Activated CD4-positive, alpha-beta memory T cell treated with anti-CD3 and anti-CD28 coated beads, Interleukin-2, amount 10 ng/mL, durations not matched to agents 7 days and 5 days (primary cell): ENCODE measurements at places on chromosomes 12 and 14. TPM values are rescaled to one million over a fixed set of nuclear protein-coding genes. Genes with fewer than 3 reads are reported as not detected.

DPPA3 gene
- total RNA-seq: not detected

PAPLN gene
- 1.4 TPM for total RNA-seq

DNA sequence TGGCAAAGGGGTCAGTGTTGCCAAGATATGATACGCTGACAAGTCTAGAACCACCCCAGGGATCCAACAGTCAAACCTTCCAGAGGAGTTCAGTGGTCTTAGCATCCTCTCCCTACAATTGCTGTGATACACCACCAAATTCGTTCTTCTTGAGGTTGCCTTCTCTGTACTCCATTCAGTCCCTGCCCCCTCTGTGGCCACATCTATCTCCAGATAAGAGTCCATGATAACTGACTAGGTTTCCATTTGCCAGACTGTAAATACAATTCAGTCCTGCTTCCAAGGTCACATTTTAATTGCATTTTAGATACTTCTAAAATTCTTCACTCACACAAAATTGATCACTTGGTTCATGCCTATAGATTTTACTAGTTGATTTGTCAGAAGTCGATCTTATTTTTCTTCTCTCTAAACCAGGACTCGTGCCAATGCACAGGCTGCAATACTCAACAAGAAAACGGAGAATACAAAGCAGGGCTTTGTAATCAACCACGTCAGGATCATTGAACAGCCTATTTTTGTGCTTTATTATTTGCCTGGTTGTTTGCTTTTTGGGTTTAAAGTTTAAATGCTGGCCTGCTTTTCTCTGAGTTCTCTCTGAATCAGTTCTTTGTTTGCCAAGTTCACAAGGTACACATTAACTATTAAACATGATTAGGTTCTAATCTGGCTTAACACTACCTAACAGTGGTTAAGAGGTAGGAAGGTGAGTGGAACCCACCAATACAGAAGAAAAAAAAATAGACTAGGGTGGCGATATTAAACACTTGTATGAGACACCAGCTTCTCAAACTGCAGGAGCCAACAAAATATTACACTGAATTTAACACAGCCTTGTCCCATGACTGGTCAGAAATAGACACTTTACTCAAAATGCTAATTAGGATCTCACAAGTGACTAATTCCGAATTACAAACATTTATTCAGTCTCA, 5.3 kb upstream of the TSPAN8 start:
- DNase-seq: no peak

DNA sequence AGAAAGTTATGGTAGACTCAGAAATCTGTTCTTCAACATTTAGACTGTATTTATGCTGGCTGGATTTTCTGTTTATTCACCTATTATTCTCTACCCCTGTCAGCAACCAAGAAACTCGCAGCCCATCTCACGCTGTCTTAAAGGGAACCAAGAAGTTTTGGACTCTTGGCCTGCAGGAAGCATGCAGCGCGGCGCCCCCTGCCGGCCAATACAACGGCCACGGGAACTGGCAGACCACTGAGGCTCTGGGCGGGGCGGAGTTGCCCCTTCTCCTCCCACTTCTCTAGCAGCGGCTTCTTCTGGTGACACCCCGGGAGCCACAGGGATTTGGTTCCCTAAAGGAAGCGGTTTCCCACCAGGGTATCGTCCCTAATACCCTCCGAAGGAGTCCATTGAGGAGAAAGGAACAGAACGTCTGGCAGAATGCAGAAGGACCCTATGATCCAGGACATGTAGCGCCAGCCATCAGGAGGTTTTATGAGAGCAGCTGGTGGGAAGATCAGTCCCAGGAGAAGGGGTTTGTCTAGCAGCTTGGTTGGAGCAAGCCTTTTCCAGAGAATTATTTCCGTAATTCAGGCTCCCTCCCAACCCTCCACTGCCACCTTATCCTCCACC, 21.0 kb upstream of the RNASE2 start:
- peak; percentile 27 for DNase-seq

GRCh38 chr14:72563676-72564075, 330.2 kb downstream of the DPF3 start:
- DNase-seq: no peak

- no peak for DNase-seq
Measured at GRCh38 chr12:67472539-67472938, 176.0 kb upstream of the DYRK2 start.
